Right atrium auricular region (tissue), 2 donors: ENCODE measurements at places on chromosomes 3 and 15. TPM values are rescaled to one million over a fixed set of nuclear protein-coding genes. Genes with fewer than 3 reads are reported as not detected.
A peak's percentile ranks its signal among the peaks of the same experiment; 100 is the strongest.

DNA sequence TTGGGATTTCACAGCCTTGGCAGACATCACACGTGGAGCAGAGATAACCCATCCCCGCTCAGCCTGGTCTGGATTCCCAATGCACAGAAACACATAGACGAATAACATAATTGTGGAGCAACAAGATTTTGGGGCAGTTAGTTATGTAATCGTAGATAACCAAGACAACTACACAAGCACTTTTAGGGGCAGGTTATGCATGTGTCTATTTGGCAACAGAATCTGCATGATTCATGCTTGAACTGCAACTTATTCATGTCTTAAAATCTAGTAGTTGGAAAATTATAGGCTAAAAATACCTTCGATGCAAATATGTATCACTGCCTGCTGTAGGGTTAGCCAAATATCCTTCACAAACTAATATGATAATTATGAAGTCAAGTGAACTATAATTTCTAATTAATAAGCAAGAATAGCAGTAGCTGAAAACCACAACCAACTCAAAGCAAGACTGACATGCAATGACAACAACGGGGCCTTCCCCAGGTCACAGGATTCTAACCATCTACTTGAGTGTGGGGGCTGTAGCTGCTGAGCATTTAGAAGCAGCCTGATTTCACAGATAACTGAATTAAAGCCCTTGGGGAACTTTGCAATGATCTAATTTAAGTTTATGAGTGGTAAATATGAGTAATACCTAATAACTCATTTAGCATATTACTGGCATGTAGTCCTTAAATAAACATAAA lies 31.1 kb downstream of the DGKG start:
- no peak overlapping the region for H3K27ac ChIP-seq
- H3K27me3 ChIP-seq = no peaks in the 10 kb centered on the region
- H3K4me3 ChIP-seq = no peak overlapping the region

HYAL1 gene
- 38.1 TPM for total RNA-seq

DNA sequence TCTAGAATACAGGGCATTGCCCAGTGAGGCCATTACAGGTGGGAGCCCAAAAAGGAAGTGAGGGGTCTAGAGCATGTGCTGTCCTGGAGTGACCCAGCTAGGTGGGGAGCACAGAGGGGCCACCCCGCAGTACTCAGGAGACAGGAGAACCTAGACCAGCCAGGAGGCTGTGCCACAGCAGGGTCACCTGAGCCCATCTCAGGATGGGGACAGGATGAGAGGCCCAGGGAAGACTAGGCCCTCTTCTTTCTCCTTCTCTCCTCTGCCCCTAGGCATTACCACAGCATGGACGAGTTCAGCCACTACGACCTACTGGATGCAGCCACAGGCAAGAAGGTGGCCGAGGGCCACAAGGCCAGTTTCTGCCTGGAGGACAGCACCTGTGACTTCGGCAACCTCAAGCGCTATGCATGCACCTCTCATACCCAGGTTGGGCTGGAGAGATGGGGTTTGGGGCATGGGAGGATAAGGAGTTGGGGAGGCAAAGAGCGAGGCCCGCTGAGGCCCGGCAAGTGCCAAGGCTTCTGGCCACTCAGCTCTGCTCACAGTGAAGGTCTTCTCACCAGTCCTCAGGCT lies 20.6 kb downstream of the LOXL1 start:
- H3K4me1 ChIP-seq = peaks cover 30% of the 10 kb centered on the region
- DNase-seq = no peak
- no peak overlapping the region for H3K27ac ChIP-seq
- H3K27me3 ChIP-seq = no peaks in the 10 kb centered on the region
- peaks cover 16% of the 10 kb centered on the region for H3K36me3 ChIP-seq
- no peak overlapping the region for H3K4me3 ChIP-seq

ZNF385D gene
- total RNA-seq = 1.1 TPM

DNA sequence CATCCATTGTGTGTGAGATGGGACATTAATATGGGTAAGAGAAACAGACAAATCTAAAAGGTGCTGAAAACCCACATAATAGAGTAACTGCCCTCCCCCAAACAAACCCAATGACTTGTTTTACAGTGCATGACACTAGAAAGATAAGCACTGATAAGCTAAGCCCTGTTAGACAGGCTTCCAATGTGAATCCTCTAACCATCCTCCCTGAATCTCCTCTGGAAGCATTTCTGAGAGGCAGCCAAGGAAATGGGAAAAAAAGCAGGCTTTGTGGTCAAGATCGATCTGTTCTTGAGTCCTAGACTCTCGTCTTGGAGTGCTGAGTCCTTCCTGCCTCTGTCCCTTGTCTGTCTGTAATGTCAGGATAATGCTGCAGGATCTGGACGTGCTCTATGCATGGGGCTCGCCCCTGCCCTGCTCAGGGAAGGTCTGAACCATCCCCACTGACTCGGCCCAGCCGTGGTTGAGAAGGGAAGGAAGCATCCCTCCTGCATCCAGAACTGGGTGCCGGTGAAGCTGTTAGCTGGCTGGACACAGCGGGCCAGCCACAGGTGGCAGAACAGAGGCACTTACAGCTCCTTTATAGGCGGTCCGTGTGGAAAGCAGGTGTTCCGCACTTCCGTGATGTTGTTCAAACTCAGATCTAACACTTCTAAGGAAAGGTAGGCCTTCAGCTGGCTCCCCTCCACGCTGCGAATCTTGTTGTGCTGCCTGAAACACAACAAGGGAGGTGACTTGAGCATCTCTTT lies 84.1 kb downstream of the LRIG1 start:
- H3K27ac ChIP-seq = peak overlapping the region; percentile 80
- H3K4me3 ChIP-seq = no peak overlapping the region
- no peaks in the 10 kb centered on the region for H3K27me3 ChIP-seq
- peaks cover 22% of the 10 kb centered on the region for H3K36me3 ChIP-seq
- DNase-seq = no peak
- peaks cover 80% of the 10 kb centered on the region for H3K4me1 ChIP-seq

MEX3B gene
- 1.9 TPM for total RNA-seq

- H3K36me3 ChIP-seq = no peaks in the 10 kb centered on the region
- peak overlapping the region; percentile 39 for H3K27ac ChIP-seq
- H3K27me3 ChIP-seq = no peaks in the 10 kb centered on the region
- peak; percentile 66 for DNase-seq
These were observed 127.5 kb downstream of the BDH1 start for GRCh38 chr3:197428117-197428801.

- DNase-seq = no peak
- no peaks in the 10 kb centered on the region for H3K36me3 ChIP-seq
- no peaks in the 10 kb centered on the region for H3K27me3 ChIP-seq
- no peak overlapping the region for H3K27ac ChIP-seq
- H3K4me3 ChIP-seq = peak overlapping the region; percentile 53
These were observed 31.9 kb upstream of the RAB6B start for GRCh38 chr3:133927540-133928066.

DNA sequence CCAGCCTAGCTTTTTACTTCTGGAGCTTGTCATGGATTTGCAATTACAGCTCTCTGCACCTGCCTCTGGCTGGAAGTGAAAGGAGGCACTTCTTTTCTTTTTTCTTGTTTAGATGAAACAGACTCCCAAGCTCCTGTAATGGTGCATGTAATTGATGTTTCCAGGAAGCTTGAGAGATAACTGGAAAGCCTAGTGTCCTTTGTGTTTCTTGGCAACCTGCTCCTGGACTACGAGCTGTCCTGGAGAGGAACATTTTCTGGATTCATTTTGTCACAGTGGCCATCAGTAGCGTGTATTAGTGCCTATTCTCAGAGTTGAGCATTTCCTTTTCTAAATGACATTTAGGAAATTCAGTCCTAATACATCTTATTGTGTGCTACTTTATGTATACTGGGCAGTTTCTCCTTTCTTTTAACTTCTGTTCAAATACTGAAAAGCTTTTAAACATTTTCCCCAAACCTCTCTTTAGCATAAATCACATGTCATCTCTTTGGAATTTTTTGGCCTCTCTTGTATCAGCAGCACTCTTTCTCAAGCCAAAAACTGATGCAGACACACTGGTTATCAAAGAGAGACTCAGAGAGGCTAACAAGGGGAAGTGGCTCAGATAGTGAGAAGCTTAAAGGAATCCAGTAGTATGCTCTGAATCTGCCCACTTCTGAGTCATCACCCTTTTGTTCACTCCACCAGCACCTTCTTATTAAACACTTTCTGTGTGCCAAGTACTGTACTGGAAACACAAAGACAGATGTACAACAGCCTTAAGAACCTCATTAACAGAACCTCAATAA lies 62.6 kb upstream of the SLC2A2 start:
- H3K27me3 ChIP-seq = no peaks in the 10 kb centered on the region
- H3K36me3 ChIP-seq = no peaks in the 10 kb centered on the region
- no peaks in the 10 kb centered on the region for H3K4me1 ChIP-seq
- peak overlapping the region; percentile 8 for H3K27ac ChIP-seq
- DNase-seq = no peak

DNA sequence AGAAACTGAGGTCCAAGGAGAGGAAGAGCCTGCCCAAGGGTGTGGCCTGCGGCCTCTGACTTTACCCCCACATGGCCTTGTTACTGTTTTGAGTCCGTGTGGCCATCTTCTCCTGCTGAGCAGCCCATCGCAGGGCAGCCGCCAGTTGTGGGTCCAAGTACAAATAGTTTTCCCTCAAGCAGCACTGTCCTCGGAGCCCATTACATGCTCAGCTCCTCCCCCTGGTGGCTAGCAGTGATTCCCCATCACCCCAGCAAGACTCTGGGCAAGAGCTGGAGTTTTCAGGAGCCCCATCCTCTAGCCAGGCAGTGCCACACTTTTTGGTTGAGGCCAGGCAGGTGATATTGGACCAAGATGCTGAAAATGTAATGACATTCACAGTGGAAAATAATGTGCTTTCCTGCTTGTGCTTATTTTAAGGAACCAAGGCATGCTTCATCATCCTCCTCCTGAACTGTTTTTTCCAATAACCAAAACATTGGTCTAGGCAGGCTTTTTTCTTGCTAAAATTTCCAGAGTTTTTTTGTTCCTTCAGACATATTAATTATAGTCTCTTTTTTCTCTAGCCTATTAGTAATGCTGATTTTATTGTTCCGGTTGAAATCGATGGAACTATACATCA lies 23.2 kb upstream of the VILL start:
- H3K27ac ChIP-seq = no peak overlapping the region
- no peaks in the 10 kb centered on the region for H3K27me3 ChIP-seq
- H3K4me1 ChIP-seq = peaks cover 26% of the 10 kb centered on the region
- no peaks in the 10 kb centered on the region for H3K36me3 ChIP-seq
- H3K4me3 ChIP-seq = no peak overlapping the region

DNA sequence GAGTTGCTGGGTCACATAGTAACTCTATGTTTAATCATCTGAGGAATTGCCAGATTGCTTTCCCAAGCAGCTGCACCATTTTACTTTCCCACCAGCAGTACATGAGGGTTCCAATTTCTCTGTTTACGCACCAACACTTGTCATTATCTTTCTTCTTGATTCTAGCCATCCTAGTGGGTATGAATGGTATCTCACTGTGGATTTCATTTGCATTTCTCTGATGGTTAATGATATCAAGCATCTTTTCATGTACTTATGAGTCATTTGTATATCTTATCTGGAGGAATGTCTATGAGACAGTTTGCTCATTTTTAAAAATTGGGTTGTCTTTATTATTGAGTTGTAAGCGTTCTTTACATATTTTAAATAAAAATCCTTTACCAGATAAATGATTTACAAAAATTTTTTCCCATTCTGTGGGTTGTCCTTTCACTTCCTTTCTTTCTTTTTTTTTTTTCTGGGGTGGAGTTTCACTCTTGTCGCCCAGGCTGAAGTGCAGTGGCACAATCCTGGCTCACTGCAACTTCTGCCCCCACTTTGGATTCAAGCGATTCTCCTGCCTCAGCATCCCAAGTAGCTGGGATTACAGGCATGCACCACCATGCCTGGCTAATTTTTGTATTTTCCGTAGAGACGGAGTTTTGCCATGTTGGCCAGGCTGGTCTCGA lies 8.9 kb upstream of the SGO1 start:
- DNase-seq = no peak
- no peak overlapping the region for H3K27ac ChIP-seq
- no peaks in the 10 kb centered on the region for H3K36me3 ChIP-seq
- no peaks in the 10 kb centered on the region for H3K4me1 ChIP-seq
